Esophagus squamous epithelium (tissue), 5 donors: ENCODE measurements at places on chromosomes 4 and X.

DNA sequence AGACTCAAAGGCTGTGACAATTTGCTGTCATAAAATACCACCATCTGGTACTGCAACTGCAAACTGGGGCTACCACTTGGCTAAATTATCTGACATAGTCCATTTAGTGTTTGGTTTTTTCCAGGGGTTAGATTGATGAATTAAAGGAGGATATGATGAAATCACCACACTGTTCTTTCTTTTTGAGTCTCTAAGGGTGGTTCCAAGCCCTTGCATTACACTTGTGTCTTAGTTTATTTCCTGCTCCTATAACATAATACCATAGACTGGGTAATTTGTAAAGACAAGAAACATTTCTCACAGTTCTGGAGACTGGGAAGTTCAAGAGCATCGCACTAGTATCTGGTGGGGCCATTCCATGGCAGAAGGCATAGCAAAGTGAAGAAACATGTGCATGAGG, 32.0 kb upstream of the CD38 start:
- no peak for DNase-seq

GRCh38 chr4:131370846-131371245, 1778.2 kb upstream of the PCDH10 start:
- no peak for DNase-seq

DNA sequence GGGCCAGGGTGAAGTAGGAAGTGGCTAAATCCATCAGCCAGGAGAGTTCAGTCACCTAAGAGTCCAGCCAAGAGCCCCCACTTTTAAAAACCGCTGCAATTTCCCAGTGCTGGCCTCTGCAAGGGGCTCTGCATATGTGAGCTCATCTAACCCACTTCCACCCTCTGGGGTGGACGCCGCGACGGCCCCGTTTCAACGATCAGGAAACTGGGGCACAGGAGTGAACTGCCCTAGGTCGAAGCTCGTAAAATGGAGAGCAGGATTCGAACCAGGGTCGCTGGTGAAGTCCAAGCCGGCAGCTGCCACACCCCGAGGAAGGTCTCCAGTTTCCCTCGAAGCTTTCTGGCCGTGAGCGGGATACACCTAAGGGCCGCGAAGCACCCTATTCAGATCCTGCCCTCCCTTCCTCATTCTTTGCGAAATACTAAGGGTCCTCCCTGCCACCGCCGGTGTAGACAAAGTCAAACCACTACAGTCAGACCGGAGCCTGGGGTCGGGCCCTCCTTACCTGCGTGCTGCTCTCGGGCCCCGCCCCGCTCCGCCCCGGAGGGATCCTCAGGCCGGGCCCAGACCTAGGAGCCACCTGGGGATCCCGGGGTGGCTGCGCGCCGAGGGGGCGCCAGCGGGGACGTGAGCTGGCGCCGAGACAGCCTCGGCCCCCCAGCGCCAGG, 446 bp downstream of the EVC2 start:
- DNase-seq, result no peak

GRCh38 chr4:109890076-109890475, 22.6 kb upstream of the EGF start:
- DNase-seq, result no peak

DNA sequence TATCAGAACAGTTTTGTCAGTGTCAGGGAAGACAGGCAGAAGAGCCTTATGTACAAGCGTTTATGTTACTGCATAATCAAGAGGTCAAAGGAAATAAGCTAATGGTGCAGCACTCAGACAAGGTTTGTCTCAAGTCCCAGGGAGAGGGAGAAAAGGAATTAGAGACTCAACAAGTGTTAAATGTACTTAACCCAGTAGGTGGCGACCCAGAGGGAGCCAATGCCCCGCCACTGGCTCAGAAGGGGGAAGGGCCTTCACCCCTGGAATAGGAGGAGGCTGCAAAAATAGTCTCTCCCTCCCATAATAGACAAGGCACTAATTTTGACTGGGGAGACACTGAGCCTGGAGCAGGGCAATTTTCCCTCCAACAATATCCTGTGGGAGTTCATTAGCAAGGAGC, 14.1 kb upstream of the PAPSS1 start:
- no peak for DNase-seq

- no peak for DNase-seq
Observed at GRCh38 chr4:173504181-173504503, 25.9 kb downstream of the HAND2 start.

- no peak for DNase-seq
Observed at GRCh38 chr4:80142394-80143306, 54.7 kb upstream of the PRDM8 start.

DNA sequence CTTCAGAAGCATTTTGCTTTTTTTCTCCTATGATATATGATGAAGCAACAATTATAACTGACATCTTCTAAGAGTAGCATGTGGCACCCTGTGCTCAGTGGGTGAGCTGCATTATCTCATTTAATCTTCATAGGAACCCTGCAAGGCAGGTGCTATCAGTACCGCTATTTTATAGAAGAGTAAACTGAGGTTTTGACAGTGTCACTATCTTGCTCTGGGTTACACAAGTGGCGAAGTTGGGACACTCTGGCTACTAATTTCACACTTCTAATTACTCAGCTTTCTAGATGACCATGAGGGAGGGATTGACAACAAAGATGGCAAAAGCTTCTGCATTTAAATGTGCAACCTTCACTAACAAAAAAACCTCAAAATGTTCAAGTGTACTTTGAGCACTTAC, 76.9 kb upstream of the CAMK2D start:
- DNase-seq, result no peak

DNA sequence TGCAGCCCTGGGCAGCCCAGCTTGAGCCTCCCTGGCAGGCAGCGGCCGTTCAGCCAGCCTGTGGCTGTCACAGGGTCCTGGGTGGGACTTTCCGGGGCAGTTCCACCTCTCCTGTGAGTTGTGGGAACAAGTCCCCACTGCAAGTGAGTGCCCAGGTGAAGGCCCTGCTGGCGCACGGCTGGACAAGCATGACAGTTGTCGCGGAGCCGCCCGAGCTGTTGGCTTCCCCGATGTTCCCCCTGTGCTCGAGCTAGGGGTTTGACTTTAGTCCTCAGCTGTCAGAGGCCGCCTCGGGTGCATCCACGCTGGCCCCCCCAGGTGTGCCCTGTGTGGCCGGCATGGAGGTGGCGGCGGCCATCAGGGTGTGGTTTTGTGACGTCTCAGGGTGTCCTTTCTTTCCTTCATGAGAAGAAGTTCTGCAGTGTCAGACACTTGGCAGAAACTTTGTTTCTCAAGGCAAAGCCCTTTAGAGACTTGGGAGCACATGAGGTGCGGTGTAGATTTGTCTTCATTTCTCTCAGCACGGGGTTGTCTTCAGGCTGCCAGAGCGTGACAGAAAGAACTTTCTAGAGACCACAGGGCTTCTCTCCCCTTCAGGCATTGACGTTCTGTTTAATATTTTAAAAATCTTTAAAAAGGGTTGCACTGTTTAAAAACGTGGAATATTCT, 69.4 kb upstream of the HGFAC start:
- DNase-seq, result no peak

DNA sequence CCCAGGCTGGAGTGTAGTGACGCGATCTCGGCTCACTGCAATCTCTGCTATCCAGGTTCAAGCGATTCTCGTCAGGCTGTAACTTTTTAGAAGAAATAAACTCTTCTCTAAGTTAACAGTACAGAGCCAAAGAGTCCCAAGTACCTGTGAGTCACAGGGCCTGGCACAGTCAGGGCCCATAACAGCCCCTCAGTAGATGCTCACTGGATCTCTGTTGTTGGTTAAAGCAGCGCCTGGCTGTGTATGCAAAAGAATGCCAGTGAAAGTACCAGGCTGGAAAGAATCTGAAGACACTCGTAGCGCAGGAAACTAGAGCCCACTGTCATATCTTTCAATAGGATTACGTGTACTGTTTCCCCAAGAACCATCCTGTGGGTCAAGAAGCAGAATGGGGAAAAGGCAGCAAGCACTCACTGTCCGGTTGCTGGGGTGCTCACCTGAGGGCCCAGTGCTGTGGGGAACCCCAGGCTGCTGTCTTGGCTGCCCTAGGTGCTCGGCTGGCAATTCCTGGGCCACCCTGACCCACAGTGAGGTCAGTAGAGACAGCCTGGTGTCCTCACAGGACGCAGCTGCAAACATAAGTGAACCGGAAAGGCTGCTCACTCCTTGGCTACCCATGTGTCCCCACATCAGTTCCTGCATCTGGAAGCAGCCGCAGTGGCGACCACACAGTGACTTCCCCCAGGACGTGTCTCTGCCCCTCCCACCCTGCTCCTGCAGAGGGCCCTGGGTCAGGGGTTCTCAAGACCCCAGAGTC, 3.1 kb upstream of the SLBP start:
- no peak for DNase-seq

DNA sequence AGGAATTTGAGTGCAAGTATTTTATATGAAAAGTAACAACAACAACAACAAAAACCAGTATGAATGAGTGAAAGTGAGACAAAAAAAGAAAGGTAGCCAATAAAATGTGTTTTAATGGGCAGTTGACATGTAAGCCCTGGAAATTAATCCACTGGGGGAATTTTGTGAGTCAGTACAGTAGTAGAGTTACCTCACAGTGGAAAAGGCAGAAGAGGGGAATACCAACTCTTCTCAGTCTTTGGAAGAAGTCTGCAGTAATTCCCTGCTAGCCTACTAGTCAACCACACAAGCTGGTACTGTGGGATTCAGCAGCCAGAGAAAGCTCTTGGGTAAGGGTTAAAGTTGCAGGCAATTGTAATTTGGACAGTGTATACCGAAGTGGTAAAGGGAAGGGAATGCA, 76.3 kb upstream of the IL15 start:
- DNase-seq, result no peak

DNA sequence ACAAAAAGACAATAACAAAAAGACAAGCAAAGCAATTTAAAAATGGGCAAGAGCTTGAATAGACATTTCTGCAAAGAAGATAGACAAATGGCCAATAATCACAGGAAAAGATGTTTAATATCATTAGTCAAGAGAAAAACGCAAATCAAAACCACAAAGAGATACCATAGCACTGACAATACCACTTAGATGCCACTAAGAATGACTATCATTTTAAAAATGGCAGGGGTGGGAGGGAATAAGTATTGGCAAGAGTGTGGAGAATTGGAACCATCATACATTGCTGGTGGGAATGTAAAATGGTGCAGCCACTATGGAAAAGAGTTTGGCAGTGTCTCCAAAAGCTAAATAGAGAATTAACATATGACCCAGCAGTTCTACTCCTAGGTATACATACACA, 15.1 kb upstream of the EXOC1 start:
- no peak for DNase-seq

DNA sequence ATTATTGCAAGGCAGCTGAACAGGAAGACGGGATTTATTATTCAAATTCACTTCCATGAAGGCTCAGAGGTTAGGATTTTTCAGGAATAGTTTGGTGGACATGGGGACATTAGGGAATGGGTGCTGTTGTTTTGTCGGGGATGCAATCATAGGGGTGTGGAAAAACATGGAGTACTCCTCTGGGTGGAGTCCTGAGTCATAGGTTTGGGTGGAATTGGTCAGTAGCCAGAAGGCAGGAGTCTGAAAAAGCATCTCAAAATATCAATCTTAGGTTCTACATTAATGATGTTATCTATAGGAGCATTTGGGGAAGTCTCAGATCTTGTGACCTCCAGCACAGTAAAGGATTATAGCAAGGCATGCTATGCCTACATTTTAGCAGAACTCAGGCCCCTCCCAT, 14.5 kb upstream of the ETNPPL start:
- DNase-seq, result no peak

DNA sequence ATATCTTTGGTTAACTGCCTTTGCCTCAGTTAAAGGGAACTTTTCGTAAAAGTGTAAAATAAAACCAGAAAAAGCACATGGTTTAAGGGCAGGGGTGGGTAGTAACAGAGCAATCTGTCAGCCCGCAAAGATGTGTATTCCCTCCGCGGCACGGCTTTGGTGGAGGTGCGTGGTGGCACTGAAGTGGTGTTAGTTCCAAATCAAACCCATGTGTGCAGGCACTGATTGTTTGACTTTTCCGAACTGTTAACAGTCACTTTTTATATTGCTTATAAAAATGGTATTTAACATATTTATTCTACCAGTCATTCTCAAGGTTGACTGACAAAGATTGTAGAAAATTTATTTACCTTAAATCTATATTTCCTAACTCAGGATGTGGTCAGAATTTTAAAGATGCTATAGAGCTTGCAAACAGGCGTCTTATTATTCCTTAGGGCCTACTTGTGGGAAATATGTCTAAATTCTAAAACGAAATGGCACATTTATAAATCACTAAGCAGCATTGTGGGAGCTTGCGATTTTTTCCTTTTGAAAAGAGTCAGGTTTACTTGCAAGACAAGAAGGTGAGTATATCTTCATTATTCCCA, 272.7 kb upstream of the PCDH18 start:
- no peak for DNase-seq

- DNase-seq, result no peak
Observed at GRCh38 chr4:169952236-169953002, 73.8 kb downstream of the MFAP3L start.

DNA sequence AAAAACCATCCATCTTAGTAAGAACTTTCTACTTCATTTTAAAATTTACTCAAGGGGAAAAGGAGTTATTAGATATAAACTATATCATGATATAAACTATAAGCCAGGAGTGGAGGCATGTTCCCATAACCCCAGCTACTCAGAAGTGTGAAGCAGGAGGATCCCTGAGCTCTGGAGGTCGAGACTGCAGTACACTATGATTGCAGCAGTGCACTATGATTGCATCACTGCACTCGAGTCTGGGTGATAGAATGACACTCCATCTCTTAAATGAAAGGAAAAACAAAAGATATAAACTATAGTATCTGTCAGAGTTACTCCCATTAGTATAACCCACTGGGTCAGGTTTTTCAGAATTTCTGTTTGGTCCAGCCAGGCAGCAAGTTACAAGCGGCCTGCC, 47.6 kb downstream of the RPS3A start:
- DNase-seq, result no peak

- no peak for DNase-seq
Observed at GRCh38 chrX:3142259-3143042, 101.2 kb downstream of the ARSF start.

DNA sequence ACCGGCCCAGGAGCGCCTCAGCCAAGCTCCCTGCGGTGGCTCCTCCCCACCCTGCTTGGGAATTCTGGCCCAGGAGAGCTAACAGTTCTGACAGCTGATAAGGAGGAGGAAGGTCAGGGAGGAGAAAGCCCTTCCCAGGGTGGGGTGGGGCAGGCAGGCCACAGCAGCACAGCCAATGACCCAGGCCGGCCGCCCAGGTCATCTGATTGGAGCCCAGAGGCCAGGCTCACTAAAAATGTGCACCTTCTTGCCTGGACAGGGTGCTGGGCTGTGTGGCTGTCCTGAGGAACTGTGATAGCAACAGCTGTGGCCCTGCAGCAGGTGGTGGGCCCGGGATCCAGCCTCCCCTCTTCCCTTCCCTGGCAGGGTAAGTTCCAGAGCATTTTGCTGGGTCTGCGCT, 17.2 kb upstream of the SH3TC1 start:
- DNase-seq, result no peak

- DNase-seq, result no peak
Observed at GRCh38 chr4:162849937-162850336, 316.8 kb downstream of the NAF1 start.

GRCh38 chrX:102832661-102833060, 104.4 kb upstream of the RAB40AL start:
- DNase-seq, result no peak

GRCh38 chrX:136735601-136736000, 45.1 kb downstream of the ARHGEF6 start:
- DNase-seq, result no peak

GRCh38 chr4:69910016-69910782, 20.7 kb upstream of the CSN1S1 start:
- DNase-seq, result no peak

- no peak for DNase-seq
Observed at GRCh38 chrX:129065895-129066294, 457.4 kb downstream of the SMARCA1 start.
